ENCODE measurements at places on chromosomes 6 and 20. TPM values are rescaled to one million over a fixed set of nuclear protein-coding genes. Genes with fewer than 3 reads are reported as not detected.

Gene DNAH8
- not detected for total RNA-seq

DNA sequence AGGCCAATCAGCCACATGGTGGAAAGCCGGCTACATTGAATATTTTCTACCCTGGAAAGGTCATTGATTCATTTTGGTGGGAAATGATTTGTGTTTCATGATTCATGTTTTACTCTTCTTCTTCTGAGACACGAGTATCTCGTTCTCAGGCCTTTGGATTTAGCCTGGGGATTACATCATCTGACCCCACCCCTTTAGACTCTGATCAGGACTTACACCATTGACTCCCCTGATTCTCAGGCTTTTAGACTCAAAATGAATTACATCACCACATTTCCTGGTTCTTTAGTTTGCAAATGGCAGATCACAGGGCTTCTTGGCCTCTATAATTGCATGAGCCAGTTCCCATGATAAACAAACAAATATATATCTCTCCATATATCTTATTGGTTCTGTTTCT, 228.8 kb downstream of the ADGRG6 start:
- DNase-seq, result no peak

DNA sequence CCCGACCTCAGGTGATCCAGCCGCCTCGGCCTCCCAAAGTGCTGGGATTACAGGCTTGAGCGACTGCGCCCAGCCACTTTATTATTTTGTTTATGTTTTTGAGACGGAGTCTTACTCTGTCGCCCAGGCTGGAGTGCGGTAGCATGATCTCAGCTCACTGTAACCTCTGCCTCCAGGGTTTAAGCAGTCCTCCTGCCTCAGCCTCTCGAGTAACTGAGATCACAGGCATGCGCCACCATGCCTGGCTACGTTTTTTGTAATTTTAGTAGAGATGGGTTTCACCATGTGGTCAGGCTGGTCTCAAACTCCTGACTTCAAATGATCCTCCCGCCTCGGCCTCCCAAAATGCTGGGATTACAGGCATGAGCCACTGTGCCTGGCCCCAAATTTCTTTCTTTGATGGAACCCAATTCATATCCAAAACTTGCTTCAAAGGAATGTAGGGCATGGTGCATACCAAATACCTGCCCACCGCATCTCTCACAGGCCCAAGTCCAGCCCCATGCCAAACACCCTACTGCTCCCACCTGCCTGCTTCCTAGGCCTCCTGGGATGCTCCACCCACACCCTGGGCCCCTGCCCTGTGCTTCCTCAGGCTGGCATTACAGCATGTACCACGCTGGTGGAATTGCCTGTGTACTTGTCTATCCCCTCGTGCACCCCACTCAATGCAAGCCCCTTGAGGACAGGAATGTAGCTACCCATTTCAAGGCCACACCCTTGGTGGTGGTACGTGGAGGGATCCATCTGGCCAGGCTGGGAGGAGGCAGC, 4.9 kb upstream of the HMGA1 start:
- DNase-seq, result no peak

GRCh38 chr20:479487-479886, 17.2 kb upstream of the TBC1D20 start:
- DNase-seq, result no peak

Gene PSMF1
- 90.5 TPM for total RNA-seq

GRCh38 chr6:2497922-2498623, 252.6 kb downstream of the MYLK4 start:
- DNase-seq, result peak; percentile 74

DNA sequence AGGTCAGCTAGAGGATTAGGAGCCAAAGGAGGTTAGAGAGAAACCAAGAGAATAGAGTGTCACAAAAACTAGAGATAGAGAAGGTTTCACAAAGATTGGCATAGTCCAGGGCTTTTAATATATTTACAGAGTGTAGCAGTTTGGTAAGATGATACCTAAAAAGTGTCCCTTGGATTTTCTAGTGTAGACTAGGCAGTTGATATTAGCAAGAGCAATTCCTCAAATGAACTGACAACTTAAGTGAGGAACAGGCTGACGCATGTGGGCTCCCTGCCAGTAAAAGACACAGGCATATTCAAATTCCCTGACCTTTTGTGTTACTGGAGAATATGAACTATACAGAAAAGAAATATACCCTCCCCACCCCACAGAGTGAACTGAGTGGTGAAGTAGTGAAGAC, 40.1 kb downstream of the VTA1 start:
- DNase-seq, result peak; percentile 57

DNA sequence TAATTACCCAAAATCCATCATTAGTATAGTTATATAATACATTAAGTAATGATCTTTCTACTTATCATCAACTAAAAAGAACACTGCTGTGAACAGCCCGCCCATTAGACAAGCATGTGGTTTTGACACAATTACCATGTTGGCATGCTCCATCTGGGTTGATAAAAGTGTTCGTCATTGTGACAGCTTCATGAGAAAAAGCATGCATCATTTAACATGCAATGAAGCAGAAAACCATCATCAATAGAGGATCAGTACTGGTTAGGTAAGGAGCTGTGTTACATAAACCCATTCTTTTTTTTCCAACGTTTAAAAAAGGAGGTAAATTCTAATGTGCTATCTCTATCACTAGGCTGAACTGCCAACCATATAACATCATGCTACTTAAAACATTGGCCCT, 101.9 kb downstream of the EPB41L2 start:
- no peak for DNase-seq

Gene WFDC12
- not detected for total RNA-seq

GRCh38 chr6:142952614-142953013, 7.6 kb upstream of the HIVEP2 start:
- DNase-seq, result no peak

DNA sequence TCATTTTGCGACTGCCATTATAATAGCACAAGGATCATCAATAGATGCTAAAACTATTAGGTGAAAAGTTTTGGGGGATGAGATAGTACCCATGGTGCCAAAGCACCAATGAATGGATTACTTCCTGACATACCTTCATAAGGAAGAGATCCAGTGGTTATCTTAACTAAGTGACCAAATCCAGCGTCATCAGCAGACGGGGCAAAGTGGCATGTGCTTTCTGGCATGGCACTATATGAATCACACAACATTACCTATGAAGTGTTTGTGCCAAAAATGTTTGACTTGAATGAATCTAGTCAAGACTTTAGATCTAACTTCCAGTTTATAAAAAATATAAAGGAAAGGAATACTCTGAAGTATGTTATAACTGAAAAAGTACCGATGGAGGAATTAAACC, 10.8 kb downstream of the TRIM26 start:
- no peak for DNase-seq

GRCh38 chr6:134324141-134324540, 6.2 kb upstream of the SGK1 start:
- no peak for DNase-seq

Gene SIRPB1
- 0.74 TPM for total RNA-seq

- no peak for DNase-seq
Observed at GRCh38 chr20:61876952-61877728, 188.5 kb downstream of the TAF4 start.

DNA sequence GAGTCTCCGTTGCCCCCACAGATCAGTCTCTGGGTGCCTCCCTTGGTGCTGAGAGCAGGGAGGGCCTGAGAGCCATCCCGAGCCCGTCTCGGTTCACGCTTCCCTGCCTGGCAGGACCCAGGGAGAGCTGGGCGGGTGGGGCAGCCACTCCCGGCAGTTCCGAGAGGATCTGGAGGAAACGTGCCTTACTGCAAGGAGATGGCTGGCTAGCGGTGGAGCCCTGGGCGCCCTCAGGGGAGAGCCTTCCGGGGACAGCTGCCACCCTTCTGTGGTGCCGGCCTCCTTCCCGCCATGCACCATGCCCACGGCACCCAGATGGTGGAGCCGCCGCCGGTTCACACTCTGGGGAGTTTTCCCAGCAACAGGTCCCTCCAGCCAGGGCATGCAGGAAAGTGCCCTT, 45.8 kb upstream of the SLCO4A1 start:
- no peak for DNase-seq

Measured in A172 (cell line).